Fibroblast of villous mesenchyme (primary cell): ENCODE measurements at places on chromosomes 1 and 21. TPM values are rescaled to one million over a fixed set of nuclear protein-coding genes. Genes with fewer than 3 reads are reported as not detected.

GRCh38 chr1:189673217-189673616, 804.4 kb downstream of the BRINP3 start:
- DNase-seq, result no peak

- DNase-seq, result no peak
Observed at GRCh38 chr1:32728413-32729077, 26.0 kb upstream of the SYNC start.

DNA sequence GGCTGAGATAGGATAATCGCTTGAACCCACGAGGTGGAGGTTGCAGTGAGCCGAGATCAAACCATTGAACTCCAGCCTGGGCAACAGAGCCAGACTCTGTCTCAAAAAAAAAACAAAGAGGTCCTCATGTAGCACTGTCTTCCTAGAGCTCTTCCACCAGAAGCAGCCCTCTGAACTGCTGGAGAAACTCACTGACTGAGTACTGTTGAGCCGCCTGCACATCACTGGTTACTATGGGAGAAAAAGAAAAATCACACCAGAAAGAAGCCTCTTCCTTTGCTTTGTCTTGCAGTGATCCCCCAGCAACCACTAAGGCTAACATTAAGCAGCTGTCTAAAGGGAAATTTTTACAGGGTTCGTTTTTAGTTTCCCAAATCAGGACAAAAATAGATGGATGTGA, 112.9 kb upstream of the LYPLAL1 start:
- no peak for DNase-seq

- DNase-seq, result no peak
Observed at GRCh38 chr1:219177363-219177762, 3.7 kb downstream of the LYPLAL1 start.

SLAMF8 gene
- not detected in 2 replicates for total RNA-seq

GRCh38 chr21:36004441-36004840, 55.9 kb downstream of the SETD4 start:
- DNase-seq, result peak; percentile 10

GRCh38 chr21:26332867-26333266, 162.3 kb upstream of the APP start:
- no peak for DNase-seq

DNA sequence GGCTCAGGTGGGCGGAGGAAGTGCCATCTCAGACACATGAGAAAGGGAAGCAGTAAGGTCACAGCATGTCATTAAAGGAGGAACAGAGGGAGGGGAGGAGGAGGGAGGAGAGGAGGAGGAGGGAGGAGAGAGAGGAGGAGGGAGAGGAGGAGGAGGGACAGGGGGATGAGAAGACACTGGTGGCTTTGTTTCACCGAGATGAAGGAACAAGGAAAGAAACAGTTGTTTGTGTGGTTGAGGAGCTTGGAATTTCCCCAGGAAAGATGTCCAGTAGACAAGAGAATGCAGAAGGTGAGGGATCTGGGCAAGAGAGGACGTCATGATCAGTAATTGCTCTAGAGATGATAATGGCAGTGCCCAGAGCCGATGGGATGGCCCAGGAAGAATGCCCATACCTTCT, 97.7 kb downstream of the AJAP1 start:
- DNase-seq, result no peak

DNA sequence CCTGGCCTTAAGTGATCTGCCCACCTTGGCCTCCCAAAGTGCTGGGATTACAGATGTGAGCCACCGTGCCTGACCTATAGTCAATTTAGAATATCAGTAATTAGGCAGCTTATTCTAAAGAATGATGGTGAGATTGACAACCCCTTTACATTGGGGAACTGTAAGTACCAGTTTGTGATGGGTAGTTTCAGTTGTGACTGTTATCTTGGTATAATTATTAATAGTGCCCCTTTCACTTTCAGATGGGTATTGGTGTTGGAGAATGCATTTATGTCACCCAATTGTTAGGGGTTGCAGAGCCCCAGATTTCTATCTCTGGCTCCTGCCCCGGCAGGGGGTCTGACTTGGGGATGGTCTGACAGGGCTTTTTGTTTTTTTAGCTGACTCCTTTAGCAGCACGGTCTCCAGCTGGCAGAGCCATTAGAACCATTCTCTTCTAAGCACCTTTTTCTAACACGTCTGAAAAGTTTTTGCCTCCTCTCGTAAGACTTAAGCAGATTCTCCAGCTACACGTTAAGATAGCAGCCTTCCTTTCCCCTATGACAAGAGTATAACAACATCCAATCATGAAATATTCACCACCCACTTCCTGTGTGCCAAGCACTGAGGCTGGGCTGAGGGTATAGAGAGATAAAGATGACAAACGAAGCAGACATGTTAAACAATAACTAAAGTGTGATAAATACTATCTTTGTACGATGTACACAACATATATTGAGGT, 157.8 kb downstream of the SDCCAG8 start:
- DNase-seq, result no peak

MLLT11 gene
- 8.1 and 9.1 TPM in 2 replicates for total RNA-seq

DNA sequence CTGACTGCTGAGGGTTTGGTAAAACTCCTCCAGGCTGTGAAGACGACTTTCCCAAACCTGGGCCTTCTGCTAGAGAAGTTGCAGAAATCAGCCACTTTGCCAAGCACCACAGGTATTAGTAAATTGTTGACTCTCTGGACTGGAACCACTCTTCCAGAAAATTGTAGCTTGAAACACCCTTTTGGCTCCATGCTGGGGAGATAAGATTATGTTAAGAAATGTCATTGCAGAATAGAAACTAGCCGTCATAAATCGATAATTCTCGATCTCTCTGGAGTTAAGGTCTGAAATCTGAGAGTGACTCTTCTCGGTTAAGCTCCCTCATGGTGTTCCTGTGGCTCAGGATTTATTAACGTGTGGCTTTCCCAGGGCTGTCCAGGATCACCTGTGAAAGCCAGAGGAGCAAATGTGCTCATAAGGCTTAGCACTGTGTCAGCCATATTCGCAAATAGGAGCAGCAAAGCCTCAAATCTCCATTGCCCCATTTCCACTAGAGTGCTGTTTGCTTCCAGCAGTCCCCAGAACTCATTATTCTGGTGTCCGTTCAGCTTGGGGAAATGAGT, 54.6 kb downstream of the ZBTB40 start:
- no peak for DNase-seq
